ENCODE measurements at places on chromosomes 1 and 21.

- DNase-seq: peak; percentile 70
These were observed 58.8 kb upstream of the SPATA6 start for GRCh38 chr1:48530727-48531351.

- peak; percentile 49 for DNase-seq
These were observed 7.9 kb upstream of the ERICH3 start for GRCh38 chr1:74681449-74681848.

DNA sequence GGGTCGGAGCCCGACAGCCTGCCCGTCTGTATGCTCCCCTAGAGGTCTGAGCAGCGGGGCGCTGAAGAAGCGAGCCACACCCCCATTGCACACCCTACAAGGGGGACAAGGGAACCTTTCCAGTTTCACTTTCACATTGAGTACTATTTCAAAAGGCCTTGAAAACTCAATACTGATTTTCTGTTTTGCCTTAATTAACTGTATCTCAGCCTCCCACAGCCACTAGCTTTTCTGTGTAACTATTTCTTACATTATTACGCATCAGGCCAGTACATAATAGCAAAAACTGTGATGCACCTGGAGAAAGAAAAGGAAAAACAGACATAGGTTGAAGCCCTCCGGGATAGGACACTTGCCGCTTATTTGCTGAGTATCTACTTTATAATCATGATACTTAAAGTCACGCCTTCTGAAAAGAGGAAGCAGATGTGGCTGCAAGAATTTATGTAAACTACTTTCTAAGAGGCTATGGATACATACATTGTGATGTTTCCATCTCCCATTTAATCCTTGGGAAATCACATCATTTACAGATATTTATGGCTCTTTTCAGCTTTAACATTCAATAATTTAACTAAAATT is 1719.5 kb downstream of the MRPL39 start:
- peak; percentile 30 for DNase-seq

GRCh38 chr1:66747501-66747900 is 4.8 kb upstream of the DYNLT5 start:
- DNase-seq: no peak

- DNase-seq: peak; percentile 37
These were observed 21.4 kb downstream of the STUM start for GRCh38 chr1:226569879-226570547.

DNA sequence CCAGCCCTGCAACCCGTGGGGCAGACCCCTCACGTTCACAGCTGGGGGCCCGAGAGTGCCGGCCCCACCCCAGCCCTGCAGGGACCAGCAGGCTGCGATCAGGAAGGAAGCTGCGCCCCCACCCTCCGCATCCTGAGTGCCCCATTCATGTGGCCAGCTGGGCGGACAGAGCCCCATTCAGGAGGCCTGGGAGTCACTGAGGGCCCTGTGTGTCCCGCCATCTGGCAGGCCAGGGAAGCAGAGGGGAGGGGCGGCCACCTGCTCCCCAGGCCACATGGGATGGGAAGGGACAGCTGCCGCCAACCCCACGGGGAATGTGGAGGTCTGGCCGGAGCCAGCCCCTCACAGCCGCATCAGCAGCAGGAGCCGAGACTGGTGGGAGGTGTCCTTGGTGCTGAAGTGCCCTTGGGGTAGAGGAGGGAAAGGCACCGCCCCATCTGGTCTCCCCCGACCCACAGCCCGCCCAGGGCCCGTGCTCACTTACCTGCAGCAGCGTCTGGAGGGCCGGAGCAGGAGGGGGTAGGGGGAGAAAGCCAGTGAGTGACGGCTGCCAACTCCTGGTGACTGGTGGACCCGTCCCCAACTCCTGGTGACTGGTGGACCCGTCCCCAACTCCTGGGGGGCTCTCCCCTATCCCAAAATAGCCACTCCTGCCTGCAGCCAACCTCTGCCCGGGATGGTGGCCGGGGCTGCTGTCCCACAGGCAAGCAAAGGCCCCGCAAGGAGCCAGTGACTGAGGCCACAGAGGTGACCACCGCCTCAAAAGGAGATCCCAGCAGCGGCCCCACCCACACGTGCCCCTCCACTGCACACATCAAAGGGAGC is 8.7 kb downstream of the ACAP3 start:
- DNase-seq: no peak

GRCh38 chr1:107877745-107878144 is 87.2 kb downstream of the VAV3 start:
- no peak for DNase-seq

DNA sequence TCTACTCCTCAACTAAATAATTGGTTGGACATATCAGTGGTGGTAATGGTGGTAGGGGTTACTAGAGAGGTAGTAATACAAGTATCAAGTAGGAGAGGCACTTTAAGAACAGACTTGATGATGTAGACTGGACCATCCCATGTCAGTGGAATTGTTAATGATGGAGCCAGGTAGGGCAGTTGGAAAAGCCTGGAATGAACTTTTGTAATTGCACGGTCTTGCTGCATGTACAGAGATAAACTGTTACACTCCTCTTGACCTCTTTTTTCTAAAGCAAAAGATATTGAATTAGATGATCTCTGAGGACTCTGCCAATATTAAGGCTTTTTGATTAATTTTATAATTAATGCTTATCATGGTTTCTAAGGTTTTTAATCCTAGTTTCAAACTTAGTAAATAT is 5.8 kb downstream of the HMGCS2 start:
- no peak for DNase-seq

- DNase-seq: no peak
These were observed 9.3 kb upstream of the MARCKSL1 start for GRCh38 chr1:32345289-32345827.

- peak; percentile 64 for DNase-seq
These were observed 53.1 kb upstream of the CACNA1E start for GRCh38 chr1:181430015-181430885.

GRCh38 chr1:78060857-78061563 is 15.2 kb downstream of the GIPC2 start:
- DNase-seq: peak; percentile 74

- no peak for DNase-seq
These were observed 31.4 kb upstream of the CLSTN1 start for GRCh38 chr1:9855186-9855585.

- no peak for DNase-seq
These were observed 85.1 kb upstream of the PLXNA2 start for GRCh38 chr1:208329300-208329699.

DNA sequence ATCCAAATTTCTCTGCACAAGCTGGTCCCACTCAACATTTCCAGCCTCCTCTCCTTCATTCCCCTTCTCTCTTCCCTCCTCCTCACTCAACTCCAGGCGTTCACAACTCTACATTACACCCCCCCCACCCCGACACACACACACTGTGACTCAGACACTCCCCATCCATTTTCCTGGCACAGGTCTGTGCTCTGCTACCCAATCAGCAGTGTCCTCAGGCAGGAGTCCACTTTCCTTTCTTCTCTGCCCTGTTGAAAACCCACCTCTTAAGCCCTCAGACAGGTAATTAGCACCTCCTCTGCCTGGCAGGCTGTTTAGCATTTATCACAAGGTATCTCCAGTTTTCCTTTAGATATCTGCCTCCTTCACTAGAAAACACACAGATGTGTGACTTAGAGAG is 8.8 kb upstream of the LMX1A start:
- DNase-seq: no peak

DNA sequence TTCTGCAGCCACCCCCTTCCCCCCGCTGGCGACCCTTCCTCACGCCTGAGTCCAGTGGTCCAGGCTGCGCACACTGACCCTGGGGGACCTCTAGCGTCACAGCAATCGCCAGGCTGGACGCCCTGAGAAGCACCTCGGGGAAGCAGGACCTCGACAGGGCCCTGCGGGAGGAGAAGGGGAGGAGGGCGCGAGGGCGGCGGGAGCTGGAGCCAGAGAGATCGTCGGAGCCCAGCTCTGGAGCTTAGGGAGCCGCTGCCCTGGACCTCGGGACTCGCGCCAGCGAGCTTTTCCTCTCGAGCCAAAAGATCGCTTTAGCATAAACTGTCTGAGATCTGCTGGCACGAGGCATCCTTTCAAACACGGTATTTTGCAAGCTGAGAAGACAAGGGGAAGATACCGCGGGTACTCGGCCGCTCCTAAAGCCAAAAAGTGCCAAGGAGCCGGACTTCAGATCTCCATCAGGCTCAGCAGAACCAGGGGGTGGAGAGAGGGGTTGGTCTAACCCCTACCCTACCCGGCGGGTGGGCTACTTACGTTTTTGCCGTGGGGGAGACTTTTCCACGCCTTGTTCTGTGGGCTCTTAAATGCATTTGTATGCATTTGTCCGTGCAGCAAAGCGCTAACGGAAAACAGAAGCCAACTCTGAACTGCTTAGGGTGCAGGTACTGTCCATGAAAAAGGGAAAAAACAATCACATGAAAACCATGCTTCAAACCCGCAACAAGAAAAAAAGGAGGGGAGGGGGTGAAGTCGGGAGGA is 586 bp downstream of the COL24A1 start:
- peak; percentile 19 for DNase-seq

DNA sequence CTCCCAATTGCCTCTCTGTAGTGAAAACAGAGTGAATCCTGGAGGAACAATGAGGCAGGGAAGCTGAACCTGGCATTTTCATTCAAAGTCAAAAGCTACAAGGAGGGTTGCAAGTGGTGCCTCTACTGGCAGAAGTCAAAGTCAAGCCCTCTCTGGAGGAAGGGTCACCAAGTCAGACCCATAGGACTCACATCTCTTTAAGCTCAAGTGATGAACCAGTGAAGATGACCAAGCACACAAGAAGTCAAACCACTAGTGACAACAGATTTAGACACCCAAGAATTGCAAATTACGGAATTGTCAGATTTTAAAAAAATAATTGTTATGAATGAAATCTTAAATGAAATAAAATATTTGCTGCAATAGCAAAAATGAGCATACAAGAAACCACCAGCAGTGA is 81.1 kb upstream of the ATP1B1 start:
- no peak for DNase-seq

DNA sequence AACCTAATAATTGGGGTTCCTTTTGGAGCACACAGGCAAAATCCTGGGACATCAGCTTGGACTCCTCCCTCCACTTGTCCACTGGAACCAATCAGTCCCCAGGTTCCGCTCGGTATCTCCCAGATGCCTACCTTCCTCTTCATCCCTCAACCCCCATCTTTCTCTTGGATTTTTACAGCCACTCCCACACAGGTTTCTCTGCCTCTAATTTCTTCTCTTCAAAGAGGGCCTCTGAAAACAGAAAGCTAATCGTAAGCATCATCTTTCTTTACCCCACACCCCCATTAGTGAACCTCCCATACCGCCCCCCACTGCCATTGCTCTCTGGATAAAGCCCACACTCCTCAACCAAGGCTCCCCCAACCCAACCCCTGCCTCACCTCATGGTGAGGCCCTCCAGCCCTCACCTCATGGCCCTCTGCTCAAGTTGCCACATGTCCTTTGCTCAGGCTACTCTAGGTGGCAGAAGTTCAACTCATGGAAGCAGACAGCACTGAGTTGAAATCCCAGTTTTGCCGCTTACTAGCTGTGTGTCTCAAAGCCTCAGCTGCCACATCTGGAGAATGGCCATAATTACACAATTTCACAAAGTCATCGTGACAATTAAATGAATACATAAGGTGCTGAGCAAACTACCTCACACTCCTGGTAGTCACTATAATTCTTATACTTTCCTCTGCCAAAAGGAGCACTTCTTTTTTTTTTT is 18.1 kb upstream of the WASF2 start:
- peak; percentile 21 for DNase-seq

GRCh38 chr1:194658090-194658439 is 1471.7 kb upstream of the B3GALT2 start:
- peak; percentile 11 for DNase-seq

DNA sequence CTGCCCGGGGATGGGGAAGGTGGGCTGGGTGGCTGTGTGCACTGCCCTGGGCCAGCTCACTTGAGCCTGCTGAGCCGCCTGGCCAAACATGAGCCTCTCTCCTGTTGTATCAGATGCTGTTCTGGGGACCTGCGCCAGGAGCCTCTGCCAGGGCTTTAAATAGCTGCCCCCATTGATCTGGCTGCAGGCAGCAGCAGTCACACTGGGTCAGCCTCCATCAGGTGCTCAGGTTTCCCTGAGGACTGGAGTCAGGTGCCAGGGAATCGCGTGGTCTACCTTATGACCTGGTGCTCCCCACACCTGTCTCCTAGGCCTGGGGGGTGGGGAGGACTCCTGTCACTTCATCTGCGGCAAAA is 700 bp upstream of the CCDC28B start:
- no peak for DNase-seq

DNA sequence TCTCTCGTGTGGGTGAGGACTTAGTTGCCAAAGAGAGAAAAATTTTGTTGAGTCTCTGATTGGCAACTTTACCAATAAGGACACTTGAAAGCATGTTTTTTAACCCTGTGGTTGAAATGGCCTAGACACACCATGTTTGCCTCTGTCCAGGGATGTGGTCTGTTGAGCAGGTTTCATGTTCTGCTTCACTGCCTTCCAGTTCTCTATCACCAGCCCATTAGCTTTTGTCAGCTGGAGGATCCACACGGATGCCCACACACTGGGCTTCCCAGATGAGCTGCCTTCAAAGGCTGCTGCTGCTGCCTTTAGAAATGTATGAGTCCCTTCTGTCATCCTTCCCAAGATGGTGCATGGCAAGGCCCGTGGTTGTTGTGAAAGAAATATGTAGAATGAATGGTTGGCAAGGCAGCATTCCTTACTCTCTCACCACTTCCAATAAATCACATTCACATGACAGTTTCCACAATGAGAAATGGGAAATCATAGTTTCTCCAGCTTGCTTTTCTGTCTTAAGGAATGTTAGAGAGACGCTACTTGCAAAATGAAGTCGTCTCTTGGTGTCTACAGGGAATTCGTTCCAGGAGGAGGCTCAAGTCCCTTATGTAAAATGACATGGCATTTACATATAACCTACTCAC is 108.2 kb upstream of the SLC35F3 start:
- DNase-seq: peak; percentile 65

DNA sequence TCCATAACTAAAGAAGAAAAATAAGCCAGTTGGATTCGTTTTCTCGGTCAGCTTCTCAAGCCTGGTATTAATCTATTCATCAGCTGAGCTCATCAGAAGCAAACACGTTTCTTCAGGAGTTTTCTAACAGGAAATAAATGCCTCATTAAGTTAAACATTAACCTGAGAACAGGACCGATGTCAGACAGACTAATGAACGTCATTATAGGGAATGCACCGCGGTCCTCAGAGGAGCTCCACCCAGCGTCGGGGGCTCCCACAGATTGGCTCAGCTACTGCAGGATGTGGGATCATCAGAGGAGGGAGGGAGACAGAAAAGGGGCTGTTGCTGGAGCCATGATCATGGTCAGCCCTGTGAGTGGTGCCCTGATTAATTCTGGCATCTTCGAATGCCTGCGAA is 615.4 kb downstream of the PTPRU start:
- DNase-seq: no peak

All from GM12865 (cell line).